GM23338 (cell line): ENCODE measurements at places on chromosomes 7 and 10. TPM values are rescaled to one million over a fixed set of nuclear protein-coding genes. Genes with fewer than 3 reads are reported as not detected.

TRIM50 gene
- 0.10 TPM in 1 of 2 replicates, not detected in the other for total RNA-seq

DPP6 gene
- not detected in 2 replicates for total RNA-seq

GARIN1A gene
- 0.12 TPM in 1 of 2 replicates, not detected in the other for total RNA-seq

KLF14 gene
- not detected in 2 replicates for total RNA-seq

TWIST1 gene
- 0.12 and 0.24 TPM in 2 replicates for total RNA-seq

CCDC7 gene
- total RNA-seq = 0.47 and 0.83 TPM in 2 replicates

ASZ1 gene
- not detected in 2 replicates for total RNA-seq

PNLIPRP3 gene
- not detected in 2 replicates for total RNA-seq

TMEM236 gene
- 0.03 and 0.04 TPM in 2 replicates for total RNA-seq

CYCS gene
- 131 and 158 TPM in 2 replicates for total RNA-seq

GRCh38 chr10:128029731-128030369 lies 96.4 kb downstream of the MKI67 start:
- DNase-seq = no peak

DNA sequence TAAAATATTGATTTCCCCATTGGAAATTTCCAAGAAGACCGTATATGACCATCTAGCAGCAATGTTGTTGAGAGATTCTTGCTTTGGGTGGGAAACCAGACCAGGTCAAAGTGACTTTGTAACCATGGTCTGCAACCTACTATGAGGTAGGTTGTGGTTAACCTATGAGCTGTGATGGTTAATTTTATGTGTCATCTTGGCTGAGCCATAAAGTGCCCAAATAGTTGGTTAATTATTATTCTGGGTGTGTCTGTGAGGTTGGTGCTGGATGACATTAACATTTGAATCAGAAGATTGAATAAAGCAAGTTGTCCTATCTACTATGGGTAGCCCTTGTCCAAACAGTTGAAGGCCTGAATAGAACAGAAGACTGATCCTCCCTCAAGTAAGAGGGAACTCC lies 18.3 kb upstream of the RALA start:
- DNase-seq = no peak

GRCh38 chr10:4902571-4903011 lies 60.6 kb upstream of the AKR1C1 start:
- DNase-seq = no peak

- DNase-seq = no peak
These were observed 172.1 kb downstream of the CAMK1D start for GRCh38 chr10:12521423-12521822.

DNA sequence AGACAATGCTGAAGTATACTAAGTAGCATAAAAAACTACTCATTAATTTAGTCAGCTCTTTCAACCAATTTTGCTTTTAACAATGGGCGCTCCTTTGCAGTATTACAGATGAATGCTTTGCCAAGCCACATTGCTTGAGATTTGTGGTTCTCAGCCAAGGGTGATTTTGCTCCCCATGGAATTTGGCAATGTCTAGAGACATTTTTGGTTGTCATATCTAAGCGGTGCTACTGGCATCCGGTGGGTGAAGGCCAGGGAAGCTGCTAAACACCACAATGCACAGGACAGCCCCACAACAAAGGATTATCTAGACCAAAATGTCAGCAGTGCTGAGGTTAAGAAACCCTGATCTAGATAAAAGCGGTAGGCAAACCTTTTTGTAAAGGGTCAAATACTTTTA lies 112.0 kb downstream of the UBE2H start:
- DNase-seq = no peak

DNA sequence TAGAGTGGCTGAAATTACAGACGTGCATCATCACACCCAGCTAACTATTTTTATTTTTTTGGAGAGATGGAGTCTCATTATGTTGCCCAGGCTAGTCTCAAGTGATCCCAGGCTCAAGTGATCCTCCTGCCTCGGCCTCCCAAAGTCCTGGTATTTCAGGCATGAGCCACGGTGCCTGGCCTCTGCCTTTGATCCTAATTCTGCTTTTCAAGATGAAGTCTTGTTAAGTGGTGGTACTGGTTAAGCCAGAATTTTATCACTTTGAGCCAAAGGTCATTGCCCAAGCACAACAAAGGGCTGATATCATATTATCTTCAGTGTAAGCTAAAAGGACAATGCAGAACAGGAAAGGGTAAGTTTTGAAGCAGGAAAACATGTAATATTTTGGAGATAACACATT lies 64.2 kb downstream of the MYOF start:
- DNase-seq = no peak

GRCh38 chr7:6650086-6650485 lies 13.0 kb downstream of the ZNF316 start:
- no peak for DNase-seq

DNA sequence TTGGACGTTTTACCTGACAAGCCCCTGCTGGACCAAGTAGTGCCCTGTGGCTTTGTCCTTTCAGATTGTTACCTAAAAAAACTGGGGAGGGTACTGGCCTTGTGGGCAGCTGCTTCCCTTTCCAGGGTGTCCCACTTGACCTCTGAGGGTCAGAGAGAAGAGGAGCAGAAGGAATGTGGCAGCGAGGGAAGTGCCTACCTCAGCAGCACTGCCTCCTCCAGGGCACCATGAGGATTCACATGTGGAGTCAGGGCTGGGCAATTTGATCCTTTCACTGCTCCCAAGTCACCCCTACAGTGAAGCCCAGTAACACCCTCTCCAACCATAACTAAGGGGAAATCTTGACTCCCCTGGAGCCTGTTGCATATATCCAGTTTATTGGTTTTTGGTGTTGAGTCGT lies 64.6 kb downstream of the ITGB1 start:
- DNase-seq = peak; percentile 93

DNA sequence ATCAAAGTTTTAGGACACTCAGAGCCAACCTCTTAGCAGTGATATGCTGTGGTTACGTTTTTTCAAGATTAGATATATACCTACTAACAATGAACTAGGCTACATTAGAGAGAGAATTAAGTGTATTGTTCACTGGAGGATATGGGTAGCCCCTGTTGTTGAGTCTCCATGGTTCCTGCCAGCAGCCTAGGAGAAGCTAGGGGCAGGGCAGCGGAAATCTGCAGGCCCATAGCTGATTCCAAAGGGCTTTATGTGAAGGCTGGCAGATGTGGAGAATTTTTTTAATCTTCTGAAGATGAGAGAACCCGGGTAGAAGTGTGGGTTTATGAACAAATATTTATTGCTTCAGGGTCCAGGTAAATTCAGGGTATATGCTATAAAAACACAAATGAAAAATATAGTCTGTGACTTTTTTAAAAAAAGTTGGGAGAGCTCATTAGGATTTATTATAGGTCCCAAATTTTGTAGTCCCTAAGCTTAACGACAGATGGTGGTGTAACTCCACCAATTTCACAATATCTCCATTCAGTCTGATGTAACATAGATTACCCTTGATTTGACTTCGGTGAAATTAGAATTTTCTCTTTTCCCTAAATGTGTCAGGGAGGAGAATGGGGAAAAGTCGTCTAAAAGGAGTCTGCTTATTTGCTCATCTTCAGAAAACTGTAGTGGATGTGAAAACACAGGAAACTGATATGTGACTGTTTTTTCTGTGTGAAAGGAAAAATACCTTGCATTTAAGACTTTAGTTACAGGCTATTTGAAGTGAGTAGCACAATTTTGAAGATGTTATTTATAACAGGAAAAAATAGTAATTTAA lies 163.0 kb upstream of the PPP1R3A start:
- DNase-seq = peak; percentile 70

GRCh38 chr10:24177636-24178035 lies 31.3 kb upstream of the KIAA1217 start:
- DNase-seq = no peak

GRCh38 chr10:47031901-47032465 lies 120.8 kb downstream of the PTPN20 start:
- DNase-seq = no peak

- no peak for DNase-seq
These were observed 516.8 kb upstream of the GALNT17 start for GRCh38 chr7:70615066-70615606.

DNA sequence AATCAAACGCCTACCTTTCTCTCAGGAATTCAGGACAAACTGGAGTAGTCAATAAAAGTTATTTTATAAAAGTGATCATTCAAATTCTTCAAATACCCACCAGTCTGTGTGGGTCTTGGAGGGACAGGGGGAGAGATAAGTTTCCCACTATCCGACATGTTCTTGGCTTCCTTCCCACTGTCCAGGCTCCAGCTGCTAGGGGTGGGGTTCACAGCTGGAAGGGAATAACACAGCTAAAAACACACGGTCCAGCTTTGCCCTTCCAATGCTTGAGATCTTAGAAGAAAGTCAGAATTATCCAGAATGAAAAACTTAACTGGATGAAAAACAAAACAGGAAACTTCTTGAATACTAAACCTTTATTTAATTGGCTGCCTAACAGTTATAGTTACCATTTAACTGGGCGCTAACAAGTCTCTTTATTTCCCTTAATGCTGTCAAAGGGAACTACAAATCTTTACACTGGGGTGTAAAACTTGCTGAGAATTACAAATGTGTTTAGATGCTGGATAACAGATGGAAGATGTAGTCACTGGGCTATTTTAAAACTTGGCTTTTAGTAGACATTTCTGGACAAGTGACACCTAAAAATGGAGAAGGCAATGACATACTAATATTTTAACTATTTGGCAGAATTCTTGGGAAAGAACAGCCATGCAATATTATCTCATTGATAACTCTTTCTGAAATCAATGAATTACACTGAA lies 172.8 kb upstream of the IMMP2L start:
- DNase-seq = no peak

DNA sequence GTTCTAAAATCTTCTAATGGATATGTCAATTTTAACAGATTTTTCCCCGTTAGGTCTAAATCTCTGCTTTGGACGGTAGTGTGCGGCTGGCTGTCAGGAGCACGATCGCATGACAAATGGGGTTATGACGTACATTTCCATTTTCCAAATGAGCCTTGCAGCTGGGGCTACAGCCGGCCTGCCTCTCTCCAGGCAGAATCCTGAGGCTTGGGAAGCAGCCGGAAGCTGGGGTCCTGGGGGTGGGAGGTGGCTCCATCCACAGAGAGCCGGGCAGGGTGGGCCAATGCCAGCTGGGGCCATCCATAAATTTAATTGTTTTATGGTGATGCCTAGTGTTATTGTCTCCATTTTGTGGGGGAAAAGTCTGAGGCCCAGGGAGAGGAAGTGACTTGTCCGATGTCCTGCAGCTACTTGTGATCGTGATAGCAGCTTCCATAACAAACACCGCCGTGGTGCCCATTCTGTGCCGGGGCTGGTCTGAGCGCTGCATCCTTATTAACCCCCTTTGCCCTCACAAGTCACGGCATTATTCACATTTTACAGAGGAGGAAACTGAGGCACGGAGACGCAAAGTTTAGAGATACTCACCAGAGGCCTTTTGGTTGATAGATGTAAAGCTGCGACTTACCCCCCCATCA lies 53.0 kb upstream of the EBF3 start:
- no peak for DNase-seq

- DNase-seq = no peak
These were observed 81.5 kb downstream of the RTKN2 start for GRCh38 chr10:62186999-62187675.

- no peak for DNase-seq
These were observed 96.1 kb downstream of the TNS3 start for GRCh38 chr7:47485640-47486435.

DNA sequence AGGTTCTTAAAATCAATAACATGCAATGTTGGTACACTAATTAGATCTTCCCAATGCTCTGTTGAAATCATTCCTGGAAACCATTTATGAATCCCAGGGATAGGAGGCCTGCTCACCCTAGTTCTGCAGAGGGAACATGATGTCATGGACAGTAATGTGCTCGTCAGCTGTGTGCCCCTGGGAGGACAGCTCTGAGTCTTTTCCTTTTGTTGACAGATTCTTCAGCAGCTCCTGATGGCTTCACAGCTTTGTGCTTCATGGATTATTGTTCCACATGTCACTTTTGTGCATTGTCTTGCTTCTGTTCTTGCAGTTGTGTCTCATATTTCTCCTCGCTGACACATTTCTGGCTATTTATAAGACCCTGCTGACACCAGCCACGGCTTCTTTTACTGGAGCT lies 367.5 kb downstream of the CCSER2 start:
- no peak for DNase-seq

DNA sequence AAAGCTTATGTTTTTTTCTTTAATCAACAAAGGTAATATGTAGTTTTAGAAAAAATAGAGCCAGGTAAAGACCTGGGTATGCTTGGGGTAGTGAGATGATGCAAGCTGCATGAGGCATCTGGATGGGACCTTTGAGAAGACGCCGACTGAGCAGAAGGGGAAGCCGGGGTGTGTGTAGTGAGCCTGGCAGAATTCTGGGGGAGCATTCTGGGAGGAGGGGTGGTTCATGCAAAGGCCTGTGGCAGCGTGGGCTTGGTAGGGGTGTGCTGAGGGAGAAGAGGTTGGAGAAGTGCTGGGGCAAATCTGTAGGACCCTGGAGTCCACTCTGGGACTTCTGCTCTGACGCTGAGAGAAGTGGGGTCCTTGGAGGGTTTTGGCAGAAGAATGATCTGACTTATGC lies 33.9 kb upstream of the SHH start:
- no peak for DNase-seq

GRCh38 chr10:84456126-84456525 lies 127.7 kb downstream of the CCSER2 start:
- no peak for DNase-seq

DNA sequence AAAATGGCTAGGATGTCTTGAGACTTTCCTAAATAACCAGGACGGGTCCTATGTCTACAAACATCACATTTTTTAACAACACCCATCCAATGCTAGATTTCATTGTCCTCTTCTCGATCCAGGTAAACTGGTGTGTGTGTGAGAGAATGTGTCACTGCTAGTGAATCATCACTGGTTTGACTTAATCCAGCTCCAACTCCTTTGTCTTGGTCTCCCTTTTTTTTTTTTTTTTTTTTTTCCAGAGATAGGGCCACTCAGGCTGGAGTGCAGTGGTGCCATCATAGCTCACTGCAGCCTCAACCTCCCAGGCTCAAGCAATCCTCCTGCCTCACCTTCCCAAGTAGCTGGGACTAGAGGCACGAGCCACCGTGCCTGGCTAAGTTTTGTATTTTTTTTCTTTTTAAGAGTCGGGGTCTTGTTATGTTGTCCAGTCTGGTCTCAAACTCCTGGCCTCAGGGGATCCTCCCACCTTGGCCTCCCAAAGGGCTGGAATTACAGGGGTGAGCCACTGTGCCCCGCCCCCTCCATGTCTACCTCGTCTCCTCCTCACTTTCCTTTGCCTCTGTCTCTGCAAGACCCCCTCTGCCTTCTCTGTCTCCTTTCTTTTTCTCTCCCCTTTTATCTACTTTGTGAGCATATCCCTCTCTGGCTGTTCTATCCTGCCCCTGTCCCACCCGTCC lies 2.2 kb upstream of the UFSP1 start:
- no peak for DNase-seq

DNA sequence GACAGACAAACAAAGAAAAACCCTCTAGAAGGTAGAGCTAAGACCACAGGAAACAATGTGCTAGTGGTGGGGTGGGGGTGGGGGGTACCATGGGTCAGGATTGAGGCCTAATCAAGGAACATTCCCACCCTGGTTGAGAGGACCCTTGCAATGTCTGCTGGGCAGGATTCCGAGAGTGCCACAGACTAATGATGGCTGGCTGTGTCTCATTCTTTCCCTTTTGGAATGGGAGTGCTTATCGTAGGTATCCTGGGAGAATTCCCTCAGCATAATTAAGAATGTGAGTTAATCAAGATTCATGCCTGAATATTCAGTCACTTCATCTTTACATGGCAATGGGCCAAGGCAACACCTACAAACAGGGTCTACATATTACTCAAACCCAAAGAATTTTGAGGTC lies 14.7 kb upstream of the MTPN start:
- DNase-seq = no peak

GRCh38 chr10:71094712-71095390 lies 117.5 kb upstream of the UNC5B start:
- no peak for DNase-seq
